ENCODE measurements at places on chromosomes 11 and 22.

DNA sequence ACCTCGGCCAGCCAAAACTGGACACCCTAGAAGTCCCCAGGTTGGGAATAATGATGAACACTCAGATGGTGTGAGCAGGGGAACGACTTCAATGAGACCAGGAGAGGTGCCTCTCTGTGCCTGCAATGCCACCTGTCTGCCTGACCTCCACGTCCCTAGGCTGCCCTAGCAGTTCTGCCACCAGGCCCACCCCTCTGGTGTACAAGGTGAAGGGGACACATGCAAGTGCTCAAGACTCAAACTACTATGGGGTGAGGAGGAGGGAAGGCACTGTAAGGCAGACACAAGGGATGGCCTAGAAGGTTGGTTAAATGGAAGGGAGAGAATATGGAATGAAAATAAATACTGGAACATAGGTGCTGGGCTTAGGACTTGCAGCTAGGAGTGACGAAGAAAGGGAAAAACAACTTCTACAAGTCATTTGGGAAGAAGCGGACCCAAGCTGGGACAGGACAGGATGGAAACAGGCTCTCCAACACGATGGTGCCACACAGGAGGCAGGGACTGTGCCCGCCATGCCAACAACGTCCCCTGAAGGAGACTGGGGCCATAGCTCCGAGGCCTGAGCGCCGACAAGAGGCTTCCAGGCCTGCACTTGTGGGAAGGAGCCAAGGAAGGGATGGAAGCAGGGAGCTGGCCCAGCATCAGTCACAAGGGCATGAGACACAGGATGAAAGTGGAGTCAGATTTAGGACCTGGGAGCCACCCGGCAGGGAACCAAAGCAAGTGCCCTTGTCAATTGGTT is 18.5 kb downstream of the SERPIND1 start:
- DNase-seq: no peak

- DNase-seq: no peak
These were observed 44.2 kb downstream of the MRE11 start for GRCh38 chr11:94449437-94449836.

GRCh38 chr11:31361743-31362142 is 7.8 kb downstream of the DCDC1 start:
- DNase-seq: no peak

DNA sequence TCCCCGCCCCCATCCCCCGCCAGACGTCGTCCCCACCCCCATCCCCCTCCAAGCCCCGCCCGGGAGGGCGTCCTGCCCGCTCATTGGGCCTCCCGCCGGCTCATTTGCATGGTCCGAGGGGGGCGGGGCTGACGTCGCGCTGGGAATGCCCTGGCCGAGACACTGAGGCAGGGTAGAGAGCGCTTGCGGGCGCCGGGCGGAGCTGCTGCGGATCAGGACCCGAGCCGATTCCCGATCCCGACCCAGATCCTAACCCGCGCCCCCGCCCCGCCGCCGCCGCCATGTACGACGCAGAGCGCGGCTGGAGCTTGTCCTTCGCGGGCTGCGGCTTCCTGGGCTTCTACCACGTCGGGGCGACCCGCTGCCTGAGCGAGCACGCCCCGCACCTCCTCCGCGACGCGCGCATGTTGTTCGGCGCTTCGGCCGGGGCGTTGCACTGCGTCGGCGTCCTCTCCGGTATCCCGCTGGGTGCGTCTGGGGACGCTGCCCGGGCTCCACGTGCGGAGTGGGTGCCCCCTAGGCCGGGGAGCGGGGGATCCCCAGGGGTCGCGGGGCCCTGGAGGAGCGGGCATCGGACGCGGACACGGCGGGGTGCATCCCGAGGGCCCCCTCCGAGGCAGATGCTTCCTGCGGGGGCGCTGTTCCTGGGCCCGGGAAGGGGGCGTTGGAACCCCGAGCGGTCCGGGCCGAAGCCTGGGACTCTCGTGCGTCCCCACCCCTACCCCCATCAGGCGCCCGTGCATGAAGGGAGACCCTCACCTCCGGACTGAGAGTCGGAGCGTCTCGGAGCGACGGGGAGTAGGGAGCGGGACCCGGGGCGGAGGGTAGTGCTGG is at the start of gene PNPLA3:
TSS of gene PNPLA3 (plus strand) at position 175 of the 834 bp plus-strand sequence. CDS start at position 282, 107 bp downstream.
- DNase-seq: peak; percentile 96

- peak; percentile 36 for DNase-seq
These were observed 2.8 kb upstream of the OR51M1 start for GRCh38 chr11:5380740-5381342.

- no peak for DNase-seq
These were observed 16.9 kb upstream of the ALG8 start for GRCh38 chr11:78156127-78156844.

- no peak for DNase-seq
These were observed 7.1 kb downstream of the PHLDB1 start for GRCh38 chr11:118614511-118614910.

DNA sequence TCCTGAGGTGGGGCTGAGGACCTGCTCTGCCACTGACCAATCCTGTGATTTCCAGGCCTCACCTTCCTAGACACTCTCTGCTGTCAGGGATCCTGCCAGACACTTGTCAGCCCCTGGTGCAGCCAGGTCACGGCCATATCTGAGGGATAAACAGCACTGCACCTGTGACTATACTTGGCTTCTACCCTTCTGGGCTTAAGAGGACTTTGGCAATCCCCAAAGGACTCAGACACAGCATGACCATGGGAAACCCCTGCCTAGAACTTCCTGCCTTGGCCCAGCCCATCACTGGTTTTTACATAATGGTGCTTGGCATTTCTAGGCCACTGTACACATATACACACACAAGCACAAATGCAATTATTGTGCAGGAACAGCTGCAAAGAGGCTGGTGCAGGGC is 11.6 kb upstream of the OLFML1 start:
- DNase-seq: no peak

- DNase-seq: no peak
These were observed 51.8 kb downstream of the ALX4 start for GRCh38 chr11:44258190-44258489.

- no peak for DNase-seq
These were observed 10.5 kb downstream of the GTF2H1 start for GRCh38 chr11:18332891-18333290.

DNA sequence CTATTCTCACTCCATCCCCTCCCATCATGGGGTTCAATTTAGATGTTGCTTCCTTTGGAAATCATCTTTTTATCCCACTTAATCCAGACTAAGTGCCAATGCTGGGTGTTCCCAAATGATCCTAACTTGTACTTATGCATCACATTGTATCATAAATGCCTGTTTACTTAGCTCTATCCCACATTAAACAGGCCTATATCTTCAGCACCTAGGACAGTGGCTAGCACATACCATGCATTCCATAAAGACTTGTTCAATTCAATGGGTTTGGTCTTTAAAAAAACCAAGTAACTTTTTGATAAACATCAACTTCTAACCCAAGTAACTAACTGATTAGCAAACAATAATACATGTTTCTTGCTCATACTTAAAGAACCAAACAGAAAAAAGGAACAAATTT is 40.6 kb downstream of the RSF1 start:
- DNase-seq: no peak

DNA sequence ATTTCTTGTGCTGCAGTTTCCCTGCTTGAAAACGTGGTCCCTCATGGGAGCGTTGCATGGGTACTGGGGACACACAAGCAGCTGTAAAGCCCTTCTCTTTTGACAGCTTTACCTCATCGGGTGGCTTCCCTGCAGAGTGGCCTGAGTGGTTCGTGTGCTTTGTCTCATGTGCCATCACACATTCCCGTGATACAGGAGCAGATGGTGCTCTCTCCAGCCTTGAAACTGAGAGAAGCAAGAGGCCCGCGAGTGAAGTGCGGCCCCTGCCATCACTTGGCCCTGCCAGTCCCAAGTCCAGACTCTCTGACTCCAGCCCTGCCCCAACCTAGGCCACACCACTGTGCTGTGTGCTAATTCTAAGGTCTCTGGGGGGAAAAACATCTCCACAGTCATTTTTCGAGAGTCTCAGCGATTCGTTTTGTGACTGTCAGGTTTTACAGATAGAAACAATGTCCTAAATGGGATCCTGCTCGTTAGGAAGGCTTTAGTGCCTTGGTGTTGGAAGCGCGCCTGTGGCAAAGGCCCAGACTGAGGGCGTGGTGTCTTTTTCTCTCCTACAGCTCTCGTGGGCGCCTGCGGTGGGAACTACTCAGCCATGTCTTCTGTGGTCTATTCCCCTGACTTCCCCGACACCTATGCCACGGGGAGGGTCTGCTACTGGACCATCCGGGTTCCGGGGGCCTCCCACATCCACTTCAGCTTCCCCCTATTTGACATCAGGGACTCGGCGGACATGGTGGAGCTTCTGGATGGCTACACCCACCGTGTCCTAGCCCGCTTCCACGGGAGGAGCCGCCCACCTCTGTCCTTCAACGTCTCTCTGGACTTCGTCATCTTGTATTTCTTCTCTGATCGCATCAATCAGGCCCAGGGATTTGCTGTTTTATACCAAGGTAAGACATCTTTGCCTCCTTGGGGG is 64.2 kb downstream of the KREMEN1 start:
- DNase-seq: no peak

- no peak for DNase-seq
These were observed 1.3 kb downstream of the PARVG start for GRCh38 chr22:44181912-44182587.

GRCh38 chr22:22767876-22768602 is 119.6 kb upstream of the IGLL5 start:
- DNase-seq: no peak

DNA sequence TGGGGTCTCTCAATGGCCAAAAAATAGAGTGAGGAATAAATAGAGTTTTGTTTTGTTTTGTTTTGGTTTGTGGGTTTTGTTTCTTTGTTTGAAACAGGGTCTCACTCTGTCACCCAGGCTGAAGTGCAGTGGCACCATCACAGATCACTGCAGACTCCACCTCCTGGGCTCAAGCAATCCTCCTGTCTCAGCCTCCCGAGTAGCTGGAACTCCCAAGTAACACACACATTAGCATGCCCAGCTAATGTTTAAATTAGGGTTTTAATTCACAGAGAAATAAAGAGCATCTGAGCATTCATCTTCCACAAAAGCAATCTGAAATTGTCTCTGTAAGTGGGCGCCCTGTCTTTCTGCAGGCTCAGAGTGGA is 9.2 kb upstream of the IFITM3 start:
- DNase-seq: no peak

GRCh38 chr11:36027731-36028130 is 83.9 kb downstream of the LDLRAD3 start:
- no peak for DNase-seq

DNA sequence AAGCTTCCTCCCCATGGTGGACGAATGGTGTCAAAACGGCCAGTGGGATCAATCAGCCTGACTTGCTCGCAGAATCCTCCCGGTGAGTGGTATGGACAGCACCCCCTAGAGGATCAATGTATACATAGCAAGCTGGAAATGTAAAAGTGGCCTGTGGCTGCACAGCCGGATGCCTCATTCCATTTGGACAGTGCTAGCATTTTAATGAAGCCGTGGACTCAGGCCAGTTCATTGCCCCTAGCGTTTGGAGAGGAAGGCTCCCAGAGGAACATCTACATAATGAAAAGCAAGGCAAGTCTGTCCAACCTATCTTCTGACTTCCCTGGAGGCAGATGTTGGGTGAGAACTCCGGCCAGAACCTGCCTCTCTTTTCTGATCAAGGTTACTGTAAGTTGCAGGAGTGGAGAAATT is 942.3 kb downstream of the NTM start:
- DNase-seq: peak; percentile 70

DNA sequence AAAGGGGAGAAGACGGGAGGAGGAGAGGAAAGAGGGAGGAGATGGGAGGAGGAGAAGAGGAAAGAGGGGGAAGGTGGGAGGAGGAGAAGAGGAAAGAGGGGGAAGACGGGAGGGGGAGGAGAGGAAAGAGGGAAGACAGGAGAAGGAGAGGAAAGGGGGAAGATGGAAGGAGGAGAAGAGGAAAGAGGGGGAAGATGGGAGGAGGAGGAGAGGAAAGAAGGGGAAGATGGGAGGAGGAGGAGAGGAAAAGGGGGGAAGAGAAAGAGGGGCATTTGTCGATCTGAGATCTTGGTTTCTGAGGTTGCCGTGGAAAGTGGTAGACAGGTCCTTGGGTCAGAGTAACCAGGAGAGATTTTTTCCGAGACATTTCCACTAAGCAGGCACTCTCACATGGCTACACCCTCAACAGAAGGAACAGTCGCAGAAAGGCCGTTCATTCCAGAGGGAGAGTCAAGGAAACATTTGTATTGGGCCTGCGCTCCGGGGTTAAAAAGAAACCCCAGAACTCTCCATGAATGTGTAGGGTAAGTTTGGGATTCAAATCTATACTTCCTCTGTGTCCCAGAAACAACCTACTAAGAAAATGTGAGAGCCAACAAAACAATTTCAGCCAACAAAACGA is 39.8 kb upstream of the CARS1 start:
- no peak for DNase-seq

DNA sequence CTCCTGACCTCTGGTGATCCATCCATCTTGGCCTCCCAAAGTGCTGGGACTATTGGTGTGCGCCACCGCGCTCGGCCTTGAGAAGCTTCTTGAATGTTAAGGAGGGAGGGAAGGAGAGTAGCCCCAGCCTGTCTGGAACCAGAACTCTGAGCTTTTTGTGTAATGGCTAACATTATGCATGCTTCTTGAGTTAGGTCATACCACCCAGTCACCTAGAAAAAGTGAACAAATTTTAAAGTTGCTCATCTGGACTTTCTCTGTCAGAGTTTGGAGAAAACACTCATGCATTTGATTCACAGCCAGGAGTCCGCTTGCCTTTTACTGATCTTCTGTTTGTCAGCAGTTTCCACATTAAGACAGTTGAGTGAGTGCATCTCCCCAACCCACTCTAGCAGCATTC is 82.1 kb downstream of the PPP6R3 start:
- no peak for DNase-seq

DNA sequence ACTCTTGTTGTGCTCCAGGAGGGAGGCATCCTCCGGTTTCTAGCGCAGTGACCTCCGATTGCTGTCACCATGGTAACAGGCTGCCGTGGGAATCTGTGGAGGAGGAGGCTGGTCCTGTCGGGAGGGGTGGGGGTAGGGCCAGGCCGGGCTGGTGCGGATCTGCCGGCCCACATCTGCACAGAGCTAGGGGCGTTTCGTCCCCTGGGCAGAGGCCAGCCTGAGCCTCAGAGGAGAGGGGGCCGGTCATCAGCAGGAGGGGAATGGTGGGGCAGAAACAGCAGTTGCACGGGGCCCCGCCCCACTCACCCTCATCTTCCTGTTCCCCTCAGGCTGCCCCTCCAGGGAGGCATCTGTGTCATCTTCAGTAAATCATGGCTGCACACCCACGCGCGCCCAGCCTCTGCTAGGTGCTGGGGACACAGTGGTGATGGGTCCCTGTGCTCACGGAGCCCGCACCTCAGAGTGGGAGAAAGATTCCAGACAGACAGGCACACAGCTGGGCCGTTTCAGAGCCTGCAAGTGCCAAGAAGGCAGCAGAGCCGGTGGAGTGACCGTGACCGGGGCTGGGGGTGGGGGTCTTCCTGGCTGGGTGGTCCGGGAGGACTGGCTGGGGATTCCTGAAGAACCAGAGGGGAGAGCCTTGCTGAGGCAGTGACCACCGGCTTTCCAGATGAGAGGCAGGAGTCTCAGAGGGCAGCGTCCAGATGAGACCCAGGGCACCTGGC is 120.5 kb downstream of the CACNA1I start:
- no peak for DNase-seq

- DNase-seq: no peak
These were observed 102.8 kb upstream of the HSD17B12 start for GRCh38 chr11:43577566-43578264.
